ENCODE measurements at places on chromosomes 12 and 14.

DNA sequence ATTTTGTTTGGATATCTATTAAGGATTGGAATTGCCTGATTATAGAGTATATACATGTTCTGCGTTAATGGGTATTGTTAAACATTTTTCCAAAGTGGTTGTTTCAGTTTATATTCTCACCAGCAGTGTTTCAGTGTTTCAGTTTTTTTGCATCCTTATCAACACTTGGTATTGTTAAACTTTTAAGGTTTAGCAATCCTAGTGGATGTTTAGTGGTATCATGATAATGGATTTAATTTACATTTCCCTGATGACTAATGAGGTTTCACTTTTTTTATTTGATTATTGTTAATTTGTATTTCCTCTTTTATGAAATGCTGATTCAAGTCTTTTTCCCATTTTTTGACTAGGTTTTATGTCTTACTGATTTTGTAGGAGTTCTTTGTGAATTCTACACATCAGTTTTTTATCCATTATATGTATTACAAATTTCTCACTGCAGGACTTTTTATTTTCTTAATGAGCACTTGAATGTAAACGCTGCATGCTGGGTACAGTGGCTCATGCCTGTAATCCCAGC is 23.7 kb downstream of the YLPM1 start:
- DNase-seq, result no peak

GRCh38 chr14:90632451-90632850 is 183.8 kb downstream of the TTC7B start:
- DNase-seq, result peak; percentile 57

GRCh38 chr12:56604355-56604754 is 25.8 kb downstream of the BAZ2A start:
- DNase-seq, result no peak

- no peak for DNase-seq
These were observed 32.9 kb downstream of the SYNE3 start for GRCh38 chr14:95483309-95484165.

DNA sequence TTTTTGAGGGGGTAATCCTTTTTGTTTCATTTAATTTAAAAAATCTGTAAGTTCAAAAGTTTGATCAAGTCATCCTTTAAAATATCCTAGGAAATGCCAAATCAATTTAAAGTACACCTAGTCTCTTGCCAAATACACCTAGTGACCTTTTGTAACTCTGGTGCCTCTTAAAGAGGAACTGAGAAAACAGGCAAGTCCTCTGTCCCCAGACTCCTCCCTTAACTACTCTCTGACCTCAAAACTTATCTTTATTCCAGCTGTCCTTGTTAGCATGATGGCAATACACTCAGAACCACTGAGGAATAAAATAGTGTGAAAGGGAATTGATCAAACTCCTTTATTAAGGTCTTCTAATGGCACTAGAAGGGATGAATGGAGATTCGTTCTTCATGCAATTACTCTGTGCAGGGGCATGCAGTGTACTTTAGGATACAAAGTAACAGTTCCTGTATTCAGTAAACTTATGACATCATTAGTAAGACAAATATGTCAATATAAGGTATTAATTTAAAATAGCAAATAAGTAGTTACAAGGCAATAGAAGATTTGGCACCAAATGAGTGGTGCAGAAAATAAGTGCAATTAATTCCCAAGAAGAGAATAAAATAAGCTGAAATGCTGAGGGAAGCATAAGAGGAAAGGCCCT is 3.3 kb downstream of the FAR2 start:
- peak; percentile 79 for DNase-seq

DNA sequence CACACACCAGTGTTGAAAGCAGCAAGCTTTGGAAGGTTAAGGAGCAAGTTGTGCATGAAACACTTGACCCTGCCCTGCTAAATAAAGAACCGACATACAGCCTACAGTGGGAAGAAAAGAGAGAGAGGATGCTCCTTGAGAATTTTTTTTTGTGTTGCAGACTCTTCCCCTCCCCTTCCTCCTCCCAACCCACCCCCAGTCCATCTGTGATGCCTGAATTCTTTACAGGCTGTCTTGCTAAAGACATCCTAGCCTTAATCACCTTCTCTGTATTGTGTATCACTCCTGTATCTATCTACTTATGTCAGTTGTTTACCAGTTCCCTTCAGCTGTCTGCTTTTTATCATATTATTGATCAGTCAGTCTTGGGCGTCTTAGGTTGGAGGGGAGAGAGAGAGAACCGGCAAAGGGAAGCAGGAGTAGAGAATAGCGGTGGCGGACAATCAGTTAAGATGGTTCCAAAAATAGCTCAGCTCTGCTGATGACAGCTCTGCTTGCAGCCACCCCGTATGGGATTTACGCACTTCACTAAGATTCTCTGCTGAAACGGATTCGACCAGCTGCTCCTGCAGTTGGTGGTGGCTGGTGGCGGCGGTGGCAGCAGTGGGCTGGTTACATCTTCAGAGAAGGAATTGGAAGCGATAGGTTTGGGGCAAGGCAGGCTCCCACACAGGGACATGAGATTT is 664.7 kb downstream of the NRXN3 start:
- DNase-seq, result peak; percentile 9

- no peak for DNase-seq
These were observed 66.6 kb upstream of the SCN8A start for GRCh38 chr12:51524386-51524901.

DNA sequence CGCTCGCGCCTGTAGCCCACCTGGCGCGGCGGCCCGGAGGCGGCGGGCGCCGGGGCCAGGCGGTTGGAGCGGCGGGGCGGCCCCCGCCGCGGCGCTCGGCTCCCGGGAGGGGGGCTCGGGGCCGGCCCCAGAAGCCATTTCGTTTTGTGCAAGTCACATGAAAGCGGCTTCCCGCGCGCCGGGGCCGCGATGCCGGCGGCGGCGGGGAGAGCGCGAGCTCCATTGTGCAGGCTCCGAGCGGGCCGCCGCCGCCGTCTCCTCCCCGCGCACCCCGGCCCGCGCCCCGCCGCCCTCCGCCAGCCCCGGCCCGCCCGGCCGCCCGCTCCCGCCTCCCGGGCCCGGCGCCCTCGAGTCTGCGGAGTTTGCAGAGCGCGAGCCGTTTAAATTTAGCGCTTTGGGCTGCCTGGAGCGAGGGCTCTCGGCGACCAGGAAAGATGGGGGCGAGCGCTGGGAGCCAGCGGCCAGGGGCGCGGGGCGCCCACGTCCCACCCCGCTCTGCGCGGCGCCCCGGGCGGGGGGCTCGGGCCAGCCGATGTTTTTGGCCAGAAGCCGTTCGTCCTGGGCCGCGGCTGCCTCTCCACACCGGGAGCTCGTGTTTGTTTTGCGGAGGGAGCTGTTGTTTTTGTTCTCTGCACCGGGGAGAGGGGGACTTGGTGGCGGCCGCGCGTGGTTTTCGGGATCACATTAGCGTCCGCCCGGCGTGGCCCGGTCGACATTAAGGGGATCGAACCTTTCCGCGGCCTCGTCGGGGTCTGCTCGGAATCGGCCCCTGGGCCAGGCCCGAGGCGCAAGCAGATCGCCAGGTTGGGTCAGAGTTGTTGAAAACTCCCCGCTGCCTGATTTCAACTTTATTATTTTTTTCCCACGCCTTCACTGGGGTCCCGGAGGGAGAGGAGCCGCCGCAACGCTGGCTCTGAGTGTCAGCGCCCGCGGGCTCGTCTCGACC is 982 bp downstream of the BCL7A start:
- DNase-seq, result no peak

DNA sequence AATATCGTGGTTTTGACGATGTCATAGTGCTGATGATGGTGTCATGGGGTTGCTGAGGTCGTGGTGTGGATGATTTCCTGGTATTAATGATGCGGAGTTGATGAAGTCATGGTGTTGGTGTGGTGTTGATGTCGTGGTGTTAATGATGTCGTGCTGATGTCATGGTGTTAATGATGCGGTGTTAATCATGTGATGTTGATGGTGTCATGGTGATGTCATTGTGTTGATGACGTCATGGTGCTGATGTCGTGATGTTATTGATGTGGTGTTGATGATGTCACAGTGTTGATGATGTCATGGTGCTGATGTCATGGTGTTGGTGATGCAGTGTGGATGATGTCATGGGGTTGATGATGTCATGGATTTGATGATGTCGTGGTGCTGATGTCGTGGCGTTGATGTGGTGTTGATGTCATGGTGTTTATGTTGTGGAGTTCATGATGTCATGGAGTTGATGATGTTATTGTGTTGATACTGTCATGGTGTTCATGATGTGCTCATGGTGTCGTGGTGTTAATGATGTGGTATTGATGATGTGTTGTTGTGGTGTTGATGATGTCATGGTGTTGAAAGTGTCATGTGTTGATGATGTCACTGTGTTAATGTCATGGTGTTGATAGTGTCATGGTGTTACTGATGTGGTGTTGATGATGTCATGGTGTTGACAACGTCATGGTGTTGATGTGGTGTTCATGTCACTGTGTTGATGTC is 48.5 kb upstream of the RIMBP2 start:
- no peak for DNase-seq

GRCh38 chr12:28955931-28956330 is 193.1 kb upstream of the FAR2 start:
- DNase-seq, result no peak

- no peak for DNase-seq
These were observed 243.5 kb upstream of the DAAM1 start for GRCh38 chr14:58944968-58945356.

DNA sequence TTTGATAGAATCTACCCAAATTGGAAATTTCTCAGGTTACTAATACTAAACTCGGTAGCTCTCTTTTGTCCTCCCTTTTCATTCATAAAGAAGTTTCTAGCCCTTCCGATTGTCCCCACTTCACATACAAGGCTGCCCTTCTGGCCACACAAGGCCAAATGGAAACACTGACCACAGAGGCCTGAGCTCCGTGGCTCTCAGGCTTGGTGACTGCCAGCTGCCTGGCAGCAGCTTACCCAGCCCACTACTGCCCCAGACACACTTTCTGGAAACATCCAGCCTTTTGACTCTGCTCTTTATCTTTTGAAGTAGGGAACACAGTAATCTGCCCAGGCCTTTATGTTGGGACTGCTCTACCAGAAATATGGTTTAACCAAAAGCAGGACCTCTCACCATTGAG is 167.2 kb downstream of the GCH1 start:
- DNase-seq, result no peak

DNA sequence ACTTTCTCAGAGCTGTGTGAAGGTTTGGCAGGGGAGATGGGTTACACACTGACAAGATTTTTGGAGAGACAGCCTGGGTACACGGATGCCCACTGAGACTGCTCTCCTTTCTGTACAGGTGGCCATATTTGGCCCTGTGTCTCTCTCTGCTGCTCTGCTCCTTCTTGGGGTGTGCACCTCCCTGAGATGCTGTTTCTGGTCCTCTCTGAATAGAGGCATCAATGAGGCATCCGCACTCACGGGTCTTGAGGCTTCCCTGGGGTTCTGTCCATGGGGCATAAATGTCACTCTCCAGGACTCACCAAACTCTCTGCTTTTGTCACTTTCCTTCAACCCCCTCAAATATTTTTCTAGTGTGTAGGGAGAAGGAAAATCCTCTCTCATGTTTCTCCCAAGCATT is 77.5 kb downstream of the TTC8 start:
- no peak for DNase-seq

DNA sequence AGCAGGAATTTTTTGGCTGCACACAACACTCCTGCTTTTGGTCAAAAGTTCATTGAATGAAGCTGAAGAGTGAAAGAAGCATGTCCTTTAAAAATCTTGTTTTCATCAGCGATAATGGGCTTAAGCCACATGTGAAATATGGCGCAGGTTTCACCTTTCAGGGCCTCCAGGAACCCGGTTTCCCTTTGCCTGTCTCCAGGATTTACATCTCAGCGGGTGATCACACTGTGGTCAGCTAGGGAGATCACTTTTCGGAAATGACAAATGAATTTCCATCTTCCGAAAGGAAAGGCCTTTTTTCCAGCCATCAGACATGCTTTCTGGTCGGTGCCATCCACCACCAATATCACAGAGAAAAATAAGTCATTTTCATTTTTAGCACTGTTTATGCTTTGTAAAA is 727.1 kb upstream of the TBX3 start:
- DNase-seq, result no peak

DNA sequence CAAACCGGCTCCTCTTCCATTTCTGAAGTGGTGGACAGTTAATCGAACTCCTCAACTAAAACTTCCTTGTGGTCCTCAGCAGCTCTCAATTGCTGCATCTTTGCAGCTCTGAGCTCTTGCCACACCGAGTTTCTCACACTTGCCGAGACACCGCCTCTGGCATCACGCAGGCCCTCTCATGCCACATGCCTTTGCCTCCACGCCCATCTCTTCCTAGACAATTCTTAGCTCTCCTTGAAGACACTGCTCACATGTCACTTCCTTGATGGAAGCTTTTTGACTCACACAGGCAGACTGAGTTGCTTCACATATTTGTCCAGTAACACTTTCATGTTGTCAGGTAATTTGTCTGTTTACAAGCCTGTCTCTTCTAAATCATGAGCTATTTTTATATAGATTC is 29.2 kb downstream of the KCNA1 start:
- no peak for DNase-seq

GRCh38 chr12:54870617-54871016 is 16.3 kb downstream of the MUCL1 start:
- no peak for DNase-seq

- DNase-seq, result no peak
These were observed 413.1 kb downstream of the ZFP36L1 start for GRCh38 chr14:68379510-68380328.

DNA sequence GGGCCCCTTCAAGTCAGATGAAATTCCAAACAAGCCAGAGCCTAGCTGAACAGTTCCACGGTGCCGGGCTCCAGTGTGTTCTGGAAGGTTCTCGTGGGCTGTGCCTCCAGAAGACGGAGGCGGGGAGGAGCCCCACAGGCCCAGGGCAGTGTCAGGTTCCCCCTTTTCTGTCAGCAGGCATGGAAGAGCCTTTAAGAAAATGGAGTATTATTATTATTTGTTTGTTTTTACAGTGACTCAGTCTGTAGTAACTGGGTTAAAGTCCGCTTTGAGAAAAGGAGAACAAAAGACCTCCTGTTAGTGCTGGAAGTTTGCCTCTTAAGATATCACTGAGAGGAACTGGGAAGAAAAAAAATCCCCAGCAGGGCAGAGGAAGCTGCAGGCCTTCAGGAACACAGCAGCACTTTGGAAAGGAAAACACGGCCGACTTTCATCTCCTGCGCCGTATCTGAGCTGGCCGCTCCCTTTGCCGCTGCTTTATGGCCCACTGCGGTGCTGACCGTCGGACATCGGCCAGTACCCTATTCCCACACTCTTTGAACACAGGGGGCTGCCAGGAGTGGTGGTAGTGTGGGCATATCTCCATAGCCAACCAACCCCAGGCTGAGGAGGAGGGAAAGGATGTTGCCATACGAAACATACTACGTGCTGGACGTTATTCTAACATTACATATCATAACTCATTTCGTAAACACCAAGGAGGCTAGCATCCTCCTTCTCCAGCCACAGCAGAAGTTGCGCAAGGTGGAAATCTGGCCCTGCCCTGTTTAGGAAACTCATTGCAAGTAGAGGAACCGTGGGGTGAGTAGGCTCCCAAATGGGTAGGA is 194.0 kb downstream of the ZFP36L1 start:
- peak; percentile 91 for DNase-seq

Data from MV-4-11 (cell line).